T47D (cell line): ENCODE measurements at places on chromosomes 3 and 15.

- DNase-seq: no peak
Observed at GRCh38 chr3:8482263-8482662, 19.4 kb upstream of the LMCD1 start.

DNA sequence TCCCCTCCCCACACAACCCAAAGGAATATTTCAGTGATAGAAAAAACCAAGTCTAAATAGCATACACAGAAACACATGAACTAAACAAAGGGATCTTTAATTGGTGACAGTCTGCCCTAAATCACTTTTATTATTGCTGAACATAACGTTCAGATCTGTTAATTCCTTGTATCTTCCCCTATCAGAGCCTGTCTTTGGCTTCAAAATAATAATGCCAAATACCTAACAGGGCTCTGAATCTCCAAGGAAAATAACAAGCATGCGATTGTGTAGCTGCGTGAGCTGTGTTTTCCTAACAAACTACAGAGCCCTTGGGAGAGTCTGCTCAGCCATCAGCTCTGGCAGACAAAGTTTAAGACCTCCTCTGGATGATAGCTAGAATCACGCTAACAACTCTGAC is 1010.1 kb downstream of the ROBO1 start:
- DNase-seq: no peak

GRCh38 chr3:73510334-73510733 is 114.4 kb downstream of the PDZRN3 start:
- DNase-seq: no peak

GRCh38 chr3:39671600-39671999 is 137.8 kb upstream of the MYRIP start:
- no peak for DNase-seq

DNA sequence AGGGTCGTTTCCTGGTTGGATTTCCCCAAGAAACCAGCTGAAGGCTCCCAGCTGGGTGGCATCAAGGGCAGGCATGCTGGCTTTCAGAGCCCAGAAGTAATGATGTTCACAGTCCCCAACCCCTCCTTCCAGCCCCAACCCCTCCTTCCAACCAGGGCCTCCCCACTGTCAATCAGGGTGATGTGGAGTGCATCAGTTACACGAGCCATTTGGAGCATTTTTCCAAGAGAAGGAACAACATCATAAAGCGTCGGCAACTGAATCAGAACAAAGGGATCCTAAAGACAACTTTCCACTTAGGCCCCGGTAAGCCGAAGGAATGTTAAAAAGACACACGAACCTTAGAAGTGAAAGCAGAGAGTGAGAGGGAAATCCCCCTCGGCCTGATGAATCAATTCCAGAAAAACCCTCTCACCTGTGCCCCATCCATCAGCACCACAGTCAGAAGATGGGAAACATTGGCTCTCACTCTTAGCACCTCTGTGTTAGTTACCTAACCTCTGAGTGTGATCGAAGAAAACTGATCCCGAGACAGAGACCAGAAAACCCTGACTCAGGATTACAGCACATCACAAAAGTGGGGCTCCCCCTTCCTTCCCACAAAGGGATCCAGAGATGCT is 101.2 kb upstream of the WNT5A start:
- no peak for DNase-seq
